CD4-positive, CD25-positive, alpha-beta regulatory T cell (primary cell): ENCODE measurements at places on chromosomes 5 and 9.

GRCh38 chr5:52725808-52726207 lies 61.9 kb upstream of the ITGA1 start:
- DNase-seq: no peak

GRCh38 chr5:5017827-5018577 lies 122.1 kb upstream of the ADAMTS16 start:
- DNase-seq: no peak

DNA sequence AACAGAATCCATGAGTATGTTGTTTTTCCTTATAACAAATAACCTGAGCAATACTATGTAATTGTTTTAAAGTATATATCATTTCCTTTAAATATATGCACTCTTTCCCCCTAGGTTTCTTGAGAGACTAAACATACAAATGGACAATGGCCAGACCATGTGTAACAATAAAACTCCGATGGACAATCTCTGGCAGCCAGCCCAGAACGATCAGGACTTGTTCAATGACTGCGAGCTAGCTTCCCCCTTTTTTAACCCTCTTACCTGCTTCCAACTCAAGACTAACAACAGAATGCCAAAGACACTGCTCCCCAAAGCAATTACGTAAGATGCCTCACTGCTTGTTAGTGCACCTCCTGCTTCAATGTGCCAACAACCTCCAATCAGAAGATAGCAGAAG lies 94.9 kb downstream of the HTR4 start:
- no peak for DNase-seq

GRCh38 chr9:135666534-135667462 lies 3.7 kb downstream of the LCN9 start:
- no peak for DNase-seq

- no peak for DNase-seq
Observed at GRCh38 chr5:158705901-158706300, 393.8 kb downstream of the EBF1 start.

DNA sequence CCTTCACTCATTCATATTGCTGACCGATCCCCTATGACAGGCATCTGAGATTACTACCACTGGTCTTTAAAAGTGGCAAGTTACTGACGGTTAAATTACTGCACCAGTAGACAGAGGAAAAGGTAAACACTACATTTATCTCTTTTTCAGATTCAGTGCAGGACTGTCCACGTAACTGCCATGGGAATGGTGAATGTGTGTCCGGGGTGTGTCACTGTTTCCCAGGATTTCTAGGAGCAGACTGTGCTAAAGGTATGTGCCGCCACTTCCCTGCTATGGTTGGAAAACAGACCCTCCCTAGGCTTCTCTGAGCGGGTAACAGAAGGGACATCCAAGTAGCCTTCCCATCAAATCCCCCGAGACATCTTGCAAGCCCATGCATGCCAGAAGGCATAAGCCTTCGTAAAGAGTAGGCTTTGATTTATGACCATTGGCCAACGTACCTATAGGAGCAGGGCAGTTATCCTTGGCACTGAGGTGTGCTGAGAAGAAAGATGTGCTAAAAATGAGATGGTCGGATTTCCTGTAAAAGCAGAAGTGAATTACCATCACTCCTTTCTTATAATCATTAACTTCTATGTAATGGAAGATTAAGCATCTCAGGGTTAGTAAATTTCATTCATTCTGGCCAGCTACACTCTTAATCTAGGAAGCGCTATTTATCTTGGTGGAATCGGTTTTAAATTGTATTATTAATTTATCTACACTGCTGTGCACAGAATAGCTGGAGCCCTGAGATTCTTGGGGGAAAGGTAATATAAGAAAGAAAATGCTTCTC lies 193.4 kb upstream of the WWC1 start:
- DNase-seq: no peak

- no peak for DNase-seq
Observed at GRCh38 chr5:130316971-130317680, 412.9 kb downstream of the CHSY3 start.

DNA sequence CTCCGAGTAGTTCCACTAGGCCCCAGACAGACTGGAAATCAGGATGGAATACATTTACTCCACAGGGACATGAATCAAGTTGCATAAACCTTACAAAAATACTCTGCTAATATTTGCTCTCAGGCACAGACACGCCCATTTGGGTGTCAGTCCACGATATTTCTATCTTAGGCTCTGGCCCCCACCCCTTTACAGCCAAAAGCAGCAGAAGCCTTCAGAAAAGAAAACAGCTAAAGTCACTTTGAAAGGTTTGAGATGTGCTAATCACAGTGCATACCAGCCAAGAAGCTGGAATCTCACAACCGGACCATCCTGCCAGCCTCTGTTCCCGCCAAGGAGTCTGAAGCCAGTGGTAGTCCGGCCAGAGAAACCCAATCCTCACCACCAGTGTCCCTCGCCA lies 22.6 kb downstream of the PTPN3 start:
- DNase-seq: no peak

- no peak for DNase-seq
Observed at GRCh38 chr5:36854402-36855140, 22.0 kb upstream of the NIPBL start.

DNA sequence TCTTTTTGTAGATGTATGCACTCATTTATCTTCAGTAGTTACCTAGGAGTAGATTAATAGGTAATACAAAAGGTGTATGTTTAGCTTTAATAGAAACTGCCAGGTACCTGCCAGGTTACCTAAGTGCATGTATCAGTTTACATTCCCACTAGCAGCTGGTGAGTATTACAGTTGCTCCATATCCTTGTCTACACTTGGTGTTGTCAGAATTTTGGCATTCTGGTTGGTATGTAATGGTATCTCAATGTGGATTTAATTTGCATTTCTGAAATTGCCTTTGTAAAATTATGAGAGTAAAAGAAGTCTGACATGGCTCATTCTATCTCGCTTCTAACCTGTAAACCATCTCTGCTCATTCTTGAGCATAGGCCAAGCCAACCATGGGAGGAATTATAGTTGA lies 38.3 kb upstream of the SIL1 start:
- no peak for DNase-seq

DNA sequence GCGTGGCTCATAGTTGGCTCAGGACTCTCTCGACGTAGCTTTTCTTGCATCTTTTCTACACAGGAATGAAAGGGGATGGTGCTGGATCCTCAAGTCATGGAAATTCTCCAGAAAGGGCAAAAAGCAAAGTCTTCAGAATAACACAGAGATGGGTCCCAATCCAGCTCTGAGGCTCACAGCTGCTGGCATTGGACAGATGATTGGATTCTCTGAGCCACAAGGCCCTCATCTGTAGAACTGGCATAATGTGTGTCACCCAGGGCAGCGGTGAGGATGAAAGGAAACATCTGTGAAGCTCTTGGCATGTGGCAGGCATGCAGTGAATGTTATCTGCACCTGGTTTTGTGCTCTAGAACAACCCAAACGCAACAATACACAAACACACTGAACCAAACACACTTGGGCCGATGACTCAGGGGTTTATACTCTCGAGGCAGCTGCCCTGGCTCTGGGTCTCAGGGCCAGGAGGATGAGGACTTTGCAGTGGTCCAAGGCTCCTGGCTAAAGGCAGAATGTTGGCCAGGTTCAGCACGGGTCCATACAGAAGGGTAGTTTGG lies 64.0 kb upstream of the UBTD2 start:
- no peak for DNase-seq

GRCh38 chr5:167356374-167356773 lies 935.1 kb upstream of the WWC1 start:
- no peak for DNase-seq

- DNase-seq: no peak
Observed at GRCh38 chr5:159928122-159928909, 12.0 kb downstream of the ADRA1B start.

DNA sequence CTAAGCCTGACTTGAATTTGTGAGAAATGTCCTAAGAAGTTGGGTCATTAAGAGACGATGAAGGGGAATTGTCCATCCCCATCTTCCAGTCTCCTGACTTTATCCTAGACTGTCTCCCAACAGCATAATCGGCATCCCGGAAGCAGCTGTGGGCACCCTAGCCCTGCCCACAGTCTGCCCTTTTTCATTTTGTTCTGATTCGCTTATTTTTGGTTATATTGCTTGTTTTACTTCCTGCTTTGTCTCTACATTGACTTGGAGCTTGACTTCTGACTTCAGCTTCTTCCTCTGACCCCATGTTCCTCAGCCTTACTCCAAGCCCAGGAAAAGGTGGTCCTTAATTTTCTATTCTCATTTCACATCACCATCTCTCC lies 41.8 kb downstream of the UGCG start:
- peak; percentile 6 for DNase-seq

DNA sequence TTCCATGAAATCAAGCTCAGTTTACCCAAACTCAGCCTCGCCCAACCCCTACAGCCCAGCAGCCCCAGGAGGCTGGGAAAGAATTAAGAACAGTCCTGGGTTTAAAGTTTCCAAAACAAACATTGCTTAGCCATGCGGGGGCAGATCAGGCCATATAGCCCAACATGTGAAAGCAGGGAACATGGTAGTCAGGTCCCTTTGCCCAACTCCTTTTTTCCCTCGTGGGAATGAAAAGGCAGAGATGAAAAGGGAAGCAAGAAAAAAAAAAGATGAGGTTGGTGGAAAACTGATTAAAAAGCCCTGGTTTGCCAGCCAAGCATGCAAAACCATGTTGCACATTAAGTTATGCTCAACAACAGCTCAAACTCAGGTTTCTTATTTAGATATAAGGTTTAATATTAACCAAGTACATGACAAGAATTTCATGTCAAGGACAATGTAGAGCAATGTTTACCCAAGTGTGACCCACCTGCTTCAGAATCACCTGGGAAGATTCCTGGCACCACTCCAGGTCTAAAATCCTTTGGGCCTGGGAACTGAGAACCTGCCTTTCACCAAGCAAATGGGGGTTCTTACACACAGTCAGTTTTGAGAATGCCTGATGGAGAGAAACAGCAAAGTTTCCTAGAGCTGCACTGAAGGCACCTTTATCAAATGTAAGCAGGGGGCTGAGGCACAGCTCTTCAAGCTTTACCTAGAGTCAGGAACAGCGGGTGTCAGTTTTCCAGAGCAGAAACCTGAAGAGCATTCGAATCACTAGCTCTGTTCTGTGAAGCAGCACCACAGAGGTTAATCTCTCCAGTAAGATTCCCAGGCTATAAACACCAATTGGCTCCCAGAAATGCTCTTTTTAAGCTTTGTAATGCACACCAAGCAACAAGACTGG lies 1.7 kb downstream of the FREM1 start:
- no peak for DNase-seq

GRCh38 chr9:77952635-77953328 lies 78.8 kb downstream of the GNAQ start:
- no peak for DNase-seq

DNA sequence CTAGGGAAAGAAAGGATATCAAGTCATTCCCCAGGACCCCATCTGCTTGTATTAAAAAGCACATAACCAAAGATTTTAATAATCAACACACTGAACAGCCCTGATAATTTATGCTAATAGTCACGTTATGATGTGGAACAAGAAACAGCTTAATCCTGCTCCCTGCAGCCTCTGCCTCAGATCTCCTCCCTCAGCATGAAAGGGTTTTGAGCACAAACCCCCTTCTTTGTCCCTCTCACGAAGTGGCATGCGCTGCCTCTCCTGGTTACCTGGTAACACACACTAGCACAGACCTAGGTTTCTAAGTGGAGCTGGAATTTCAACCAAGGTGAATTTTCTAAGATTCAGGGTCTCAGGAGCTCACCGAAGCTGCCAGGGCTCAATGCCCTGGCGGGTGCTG lies 5.1 kb downstream of the IGFBPL1 start:
- no peak for DNase-seq

DNA sequence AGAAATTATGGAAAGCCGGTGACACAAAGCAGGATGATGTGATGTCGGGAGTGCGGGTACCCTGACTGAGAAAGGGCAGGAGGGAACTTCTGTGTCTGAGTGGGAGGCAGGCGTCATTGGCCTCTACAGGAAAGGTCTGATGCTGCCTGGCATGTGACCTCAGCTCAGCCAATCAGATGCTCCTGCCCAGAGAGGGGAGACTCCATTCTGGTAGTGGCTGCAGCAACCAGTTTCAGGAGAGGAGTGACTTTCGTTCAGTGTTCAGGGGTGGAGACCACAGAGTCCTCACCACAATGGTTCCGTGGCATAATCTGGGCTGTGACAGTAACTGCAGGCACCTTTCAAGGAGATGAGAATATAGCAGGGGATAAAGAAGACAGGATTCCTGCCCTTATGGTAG lies 6.7 kb upstream of the SFXN1 start:
- no peak for DNase-seq

DNA sequence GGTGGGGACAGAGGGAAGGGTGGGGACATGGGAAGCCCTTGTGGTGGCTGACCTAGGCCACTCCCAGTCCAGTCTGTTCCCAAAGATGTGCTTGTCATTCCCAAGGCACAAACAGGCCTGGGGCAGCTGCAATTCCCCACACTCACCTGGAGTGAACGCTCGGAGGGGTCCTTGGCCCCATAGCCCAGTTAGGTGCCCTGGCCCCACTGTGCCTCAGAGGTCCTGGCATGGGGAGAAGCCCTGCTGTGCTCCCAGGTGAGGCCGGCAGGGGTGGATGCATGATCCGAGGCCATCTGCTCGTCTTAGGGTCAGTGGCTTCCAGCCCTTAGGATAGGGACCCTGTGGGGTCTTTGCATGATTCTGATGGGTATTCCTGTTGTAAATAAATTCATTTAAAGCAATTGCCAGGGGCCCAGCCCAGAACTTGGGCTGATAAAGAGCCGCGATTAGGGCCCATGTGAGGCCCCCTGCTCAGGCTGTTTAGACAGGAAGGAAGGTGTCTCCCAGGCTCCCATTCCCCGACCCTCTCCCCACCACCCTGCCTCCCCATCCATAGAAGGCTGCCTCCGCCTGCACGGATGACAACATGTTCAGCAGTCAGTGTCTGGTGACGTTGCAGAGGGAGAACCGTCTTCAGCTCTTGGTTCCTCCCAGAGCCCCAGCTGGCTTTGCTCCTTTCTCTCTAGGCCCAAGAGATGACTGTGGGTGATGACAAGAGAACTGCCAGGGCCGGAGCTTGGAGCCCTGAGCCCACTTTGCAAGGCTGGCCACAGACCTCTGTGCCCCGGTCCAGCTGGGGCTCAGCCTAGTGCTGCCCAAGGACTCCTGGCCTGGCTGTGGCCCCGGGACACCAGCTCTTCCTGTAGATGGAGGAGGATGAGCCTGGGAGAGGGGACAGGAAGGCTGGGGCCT lies 28.4 kb upstream of the IRX4 start:
- no peak for DNase-seq

- no peak for DNase-seq
Observed at GRCh38 chr9:14165376-14166035, 148.4 kb downstream of the NFIB start.

GRCh38 chr5:115487168-115487567 lies 57.4 kb downstream of the FEM1C start:
- DNase-seq: no peak

- no peak for DNase-seq
Observed at GRCh38 chr5:150797384-150797783, 18.8 kb downstream of the SMIM3 start.

DNA sequence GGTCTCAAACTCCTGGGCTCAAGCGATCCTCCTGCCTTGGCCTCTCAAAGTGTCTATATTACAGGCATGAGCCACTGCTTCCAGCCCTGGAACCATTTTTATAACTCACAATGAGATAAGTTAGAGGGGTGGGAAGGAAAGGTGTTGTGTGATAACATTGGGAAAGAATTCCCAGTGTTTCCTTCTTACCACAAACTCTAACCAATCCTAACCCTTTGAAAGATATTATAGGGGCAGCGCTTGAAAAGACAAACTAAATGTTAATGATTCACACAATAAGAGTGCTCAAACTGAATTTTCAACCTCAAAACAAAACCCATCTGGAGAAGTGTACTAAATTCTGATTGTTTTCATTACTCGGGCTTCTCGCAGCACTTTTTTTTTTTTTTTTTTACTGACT lies 109.7 kb downstream of the TSSK1B start:
- DNase-seq: no peak

- no peak for DNase-seq
Observed at GRCh38 chr9:102202126-102202525, 463.7 kb upstream of the GRIN3A start.

- no peak for DNase-seq
Observed at GRCh38 chr5:61678966-61679365, 346.9 kb downstream of the ZSWIM6 start.
